T-cell (primary cell): ENCODE measurements at places on chromosomes 3 and 15.

DNA sequence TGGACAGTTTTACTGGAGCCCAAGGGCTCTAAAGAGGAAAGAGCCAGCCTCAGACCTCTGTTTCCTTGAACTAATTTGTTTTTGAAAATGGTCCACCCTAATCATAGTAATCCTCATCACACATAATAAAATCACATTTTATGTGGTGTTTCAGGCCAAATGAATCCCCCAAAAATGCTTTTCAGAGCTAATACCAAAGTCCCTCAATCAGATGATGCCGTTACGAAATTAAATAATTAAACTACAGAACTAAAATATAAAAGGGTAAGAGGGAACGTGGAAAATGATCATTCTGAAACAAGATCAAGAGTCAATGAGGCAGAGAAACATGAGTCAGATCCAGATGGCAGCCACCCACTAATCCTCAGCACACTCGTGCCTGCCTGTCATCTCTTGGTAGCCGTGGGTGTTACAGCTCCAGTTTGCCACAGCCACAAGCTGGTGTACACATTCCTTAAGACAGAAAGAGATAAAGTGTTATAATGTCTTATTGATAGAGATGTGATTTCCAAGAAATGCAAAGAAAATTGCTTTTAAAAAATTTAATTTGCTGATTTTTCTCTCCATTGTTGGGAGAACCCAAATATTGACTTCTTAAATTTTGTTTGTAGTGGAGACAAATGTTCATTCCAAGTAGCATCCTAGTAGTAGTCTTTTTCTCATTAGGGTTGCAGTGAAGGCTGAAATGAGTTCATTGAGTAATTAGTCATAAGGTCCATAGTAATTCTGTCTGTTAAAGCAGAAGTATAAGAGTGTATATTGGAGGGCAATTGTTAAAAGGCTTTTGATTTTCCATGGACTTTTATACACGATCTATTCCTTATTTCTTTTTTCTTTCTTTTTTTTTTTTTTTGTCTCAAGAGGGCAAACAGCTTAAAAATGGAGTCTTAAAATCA lies 104.2 kb downstream of the AGBL1 start:
- H3K36me3 ChIP-seq: no peaks in the 10 kb centered on the region
- no peak for DNase-seq
- no peaks in the 10 kb centered on the region for H3K4me1 ChIP-seq
- no peak overlapping the region for H3K27ac ChIP-seq
- H3K4me3 ChIP-seq: no peak overlapping the region
- no peaks in the 10 kb centered on the region for H3K27me3 ChIP-seq

- H3K4me3 ChIP-seq: peak overlapping the region; percentile 67
- H3K27ac ChIP-seq: peak overlapping the region; percentile 93
- DNase-seq: peak; percentile 78
- H3K36me3 ChIP-seq: no peaks in the 10 kb centered on the region
Observed at GRCh38 chr15:92820236-92821021, 79.7 kb upstream of the CHD2 start.

- no peak overlapping the region for H3K27ac ChIP-seq
- H3K4me1 ChIP-seq: peaks cover 4% of the 10 kb centered on the region
- no peak overlapping the region for H3K4me3 ChIP-seq
- H3K27me3 ChIP-seq: no peaks in the 10 kb centered on the region
- H3K36me3 ChIP-seq: no peaks in the 10 kb centered on the region
Observed at GRCh38 chr3:128180913-128181312, 27.6 kb downstream of the EEFSEC start.

DNA sequence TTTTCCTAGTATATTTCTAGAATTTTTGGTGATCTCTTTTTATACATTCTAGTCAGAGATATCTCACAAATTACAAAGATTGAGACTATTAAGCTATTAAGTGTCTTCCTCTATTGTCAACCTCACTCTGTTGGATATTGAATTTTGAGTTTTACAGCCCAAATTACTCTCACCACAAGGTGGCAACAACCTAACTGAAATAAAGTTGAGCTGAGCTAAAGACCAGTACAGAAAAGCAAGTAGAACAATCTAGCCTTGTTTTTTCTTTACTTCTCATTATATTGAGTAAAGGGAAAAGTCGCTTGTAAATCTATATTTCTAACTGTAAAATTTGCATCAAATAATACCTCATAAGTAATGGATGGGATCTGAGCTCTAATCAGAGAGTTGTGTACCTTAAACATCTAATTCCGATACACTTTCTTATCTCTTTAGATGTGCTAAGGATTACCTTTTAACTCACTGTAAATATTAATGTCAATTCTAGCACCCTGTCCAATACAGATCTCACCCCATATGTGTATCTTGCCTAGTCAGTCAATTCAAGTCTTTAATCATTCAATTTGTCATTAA lies 13.6 kb upstream of the COMMD2 start:
- H3K4me1 ChIP-seq: no peaks in the 10 kb centered on the region
- H3K27ac ChIP-seq: no peak overlapping the region
- no peak for DNase-seq
- H3K4me3 ChIP-seq: no peak overlapping the region
- H3K36me3 ChIP-seq: no peaks in the 10 kb centered on the region

- no peak overlapping the region for H3K27ac ChIP-seq
- H3K4me1 ChIP-seq: no peaks in the 10 kb centered on the region
- H3K27me3 ChIP-seq: no peaks in the 10 kb centered on the region
- no peaks in the 10 kb centered on the region for H3K36me3 ChIP-seq
- H3K4me3 ChIP-seq: no peak overlapping the region
Observed at GRCh38 chr3:115418583-115418982, 204.7 kb upstream of the GAP43 start.

DNA sequence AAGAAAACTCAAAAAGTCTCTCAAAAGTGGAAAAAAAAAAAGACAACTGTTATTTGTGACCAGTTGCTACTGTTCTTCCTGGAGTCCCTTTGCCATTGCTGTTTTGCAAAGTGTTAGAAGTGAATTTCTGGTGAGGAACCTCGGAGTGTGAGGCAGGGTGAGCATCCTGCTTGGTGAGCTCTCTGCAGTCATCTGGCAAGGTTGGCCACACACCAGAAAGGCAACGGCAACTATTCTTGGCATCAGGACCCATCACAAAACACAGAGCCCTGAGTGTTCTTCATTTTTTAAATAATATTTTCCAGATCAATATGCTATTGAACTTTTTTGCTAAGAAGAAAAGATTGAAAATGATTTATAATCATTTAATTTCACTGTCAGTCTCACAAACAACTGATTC lies 60.7 kb downstream of the CGNL1 start:
- H3K4me1 ChIP-seq: no peaks in the 10 kb centered on the region
- no peak overlapping the region for H3K4me3 ChIP-seq
- H3K27ac ChIP-seq: no peak overlapping the region
- no peaks in the 10 kb centered on the region for H3K36me3 ChIP-seq
- DNase-seq: no peak

DNA sequence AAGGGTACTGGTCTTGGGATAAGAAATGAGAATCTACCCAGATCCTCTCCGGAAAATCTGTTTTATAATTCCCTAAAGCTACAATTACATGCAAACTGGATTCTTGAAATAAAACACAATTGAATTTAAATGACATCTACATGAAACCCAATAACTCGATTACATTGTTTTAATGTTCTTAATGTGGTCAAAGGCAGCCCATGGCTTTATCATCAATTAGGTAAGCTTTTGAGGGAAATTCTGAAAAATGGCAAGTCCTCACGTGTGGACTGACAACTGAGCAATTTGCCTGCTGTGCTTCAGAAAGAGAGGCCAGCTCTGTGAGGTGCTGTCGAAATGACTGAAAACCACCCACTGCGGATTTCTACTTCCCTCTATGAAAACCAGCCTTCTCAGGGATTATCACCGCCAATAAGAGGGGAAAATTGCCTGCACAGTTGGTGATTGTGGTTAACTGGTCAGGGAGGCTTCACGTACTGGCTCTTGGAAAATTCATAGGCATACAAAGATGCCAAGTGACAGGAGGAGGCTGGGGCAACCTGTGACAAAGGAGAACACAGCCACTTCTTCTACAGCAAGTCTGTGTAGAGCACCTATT lies 200.8 kb upstream of the SLCO3A1 start:
- H3K36me3 ChIP-seq: no peaks in the 10 kb centered on the region
- no peak overlapping the region for H3K27ac ChIP-seq
- H3K27me3 ChIP-seq: no peaks in the 10 kb centered on the region
- H3K4me3 ChIP-seq: no peak overlapping the region

GRCh38 chr15:90489514-90489913 lies 40.2 kb upstream of the CRTC3 start:
- H3K4me3 ChIP-seq: no peak overlapping the region
- H3K27me3 ChIP-seq: no peaks in the 10 kb centered on the region
- no peak for DNase-seq
- no peaks in the 10 kb centered on the region for H3K4me1 ChIP-seq

DNA sequence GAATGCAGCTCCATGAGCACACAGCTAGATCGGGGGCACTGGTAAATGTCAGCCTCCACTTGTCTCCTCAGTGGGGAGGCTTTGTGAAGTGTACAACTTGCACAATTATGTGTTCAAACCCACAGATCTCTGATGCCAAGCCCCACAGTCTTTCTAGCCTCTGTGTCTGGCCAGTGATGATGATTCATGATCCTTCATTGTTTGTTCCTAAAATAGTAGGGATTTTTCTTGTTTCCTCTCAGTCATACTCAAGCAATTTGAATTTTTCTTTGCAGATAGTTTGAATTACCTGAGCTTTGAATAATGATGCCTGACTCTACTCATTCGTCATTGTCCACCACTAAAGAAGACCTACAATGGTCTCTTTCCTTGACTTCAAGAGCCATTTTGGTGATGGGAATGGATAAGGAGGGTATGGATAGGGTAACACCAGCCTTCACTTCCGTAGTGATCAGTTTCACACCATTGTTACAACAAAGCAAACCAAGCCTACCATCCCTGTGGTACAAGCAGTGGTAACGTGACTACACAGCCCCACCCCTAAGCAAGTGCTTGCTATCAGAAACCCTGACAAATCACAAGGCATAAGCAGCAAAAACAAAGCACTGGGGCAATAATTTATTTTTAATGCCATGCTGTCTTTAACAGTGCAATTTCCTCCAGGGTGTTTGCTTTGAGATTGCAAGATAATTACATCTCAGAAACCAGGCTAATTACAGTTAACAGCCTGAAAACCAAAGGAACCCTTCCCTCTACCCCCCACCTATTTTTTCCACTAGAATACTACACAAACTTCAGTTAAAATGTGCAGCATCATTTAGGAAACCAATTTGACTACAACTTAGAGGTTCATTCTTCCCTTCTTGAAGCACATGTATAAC lies 114.1 kb upstream of the PPP2R3A start:
- no peak overlapping the region for H3K27ac ChIP-seq
- no peaks in the 10 kb centered on the region for H3K36me3 ChIP-seq
- DNase-seq: no peak
- H3K27me3 ChIP-seq: no peaks in the 10 kb centered on the region
- H3K4me1 ChIP-seq: no peaks in the 10 kb centered on the region

DNA sequence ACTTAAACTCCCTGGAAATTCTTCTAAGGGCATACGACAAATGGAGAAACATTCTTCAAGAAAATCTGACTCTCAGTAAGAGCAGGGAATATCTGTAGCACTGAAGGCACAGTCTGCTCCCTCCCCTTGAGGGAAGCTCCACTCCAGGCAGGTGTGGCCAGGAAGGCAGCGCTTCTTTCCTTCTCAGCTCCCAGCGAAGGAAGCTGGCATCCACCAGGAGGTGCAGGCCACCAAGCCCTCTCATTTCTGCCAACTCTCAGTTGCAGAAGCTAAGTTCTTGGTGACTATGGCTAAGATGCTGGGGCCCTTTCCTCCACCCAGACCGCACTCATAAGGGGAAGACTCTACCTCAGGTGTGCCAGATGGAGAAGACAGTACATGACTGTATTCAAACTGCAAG lies 37.7 kb upstream of the SLC41A3 start:
- H3K27me3 ChIP-seq: no peaks in the 10 kb centered on the region
- H3K4me3 ChIP-seq: no peak overlapping the region
- DNase-seq: no peak
- no peak overlapping the region for H3K27ac ChIP-seq

DNA sequence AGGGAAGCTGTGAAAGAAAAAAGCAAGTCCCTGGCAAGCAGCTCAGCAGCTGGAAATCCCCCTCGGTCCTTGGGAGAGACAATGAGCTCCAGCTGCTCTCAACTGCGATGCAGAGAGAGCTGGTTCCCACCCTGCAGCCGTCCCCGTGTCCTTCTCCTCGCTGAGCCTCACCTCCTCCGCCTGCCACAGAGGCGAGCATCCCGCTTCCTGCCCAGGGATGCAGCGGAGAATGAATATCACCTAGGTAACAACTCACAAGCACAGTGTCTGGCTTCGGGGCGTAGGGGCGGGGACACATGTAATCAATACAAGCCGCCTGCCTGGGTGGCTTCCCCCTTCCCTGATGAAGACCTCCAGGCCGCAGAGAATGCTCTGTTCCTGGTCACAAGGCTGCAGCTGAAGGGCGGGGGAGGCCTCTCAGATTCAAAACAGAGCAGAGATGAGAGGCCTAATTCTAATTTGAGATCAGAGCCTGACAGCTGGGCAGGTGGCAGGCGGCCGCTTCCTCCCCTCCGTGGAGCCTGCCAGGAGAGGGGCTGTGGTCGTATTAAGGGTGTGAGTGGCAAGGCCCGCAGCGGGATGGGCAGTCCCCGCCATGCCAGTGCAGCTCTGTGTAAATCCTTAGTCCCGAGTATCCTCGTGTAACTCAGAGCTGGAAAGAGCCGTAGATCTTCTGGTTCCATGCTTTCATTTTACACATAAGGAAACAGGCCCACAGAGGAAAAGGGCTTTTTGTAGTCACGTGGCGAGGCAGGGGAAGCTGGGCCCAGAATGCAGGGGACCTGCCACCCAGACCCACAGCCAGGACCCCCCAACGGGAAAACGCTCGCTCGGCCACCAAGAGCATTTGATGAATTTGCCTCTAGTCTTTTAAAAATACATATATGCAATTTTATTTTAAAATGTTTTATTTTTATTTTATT lies 24.3 kb downstream of the ZDHHC19 start:
- H3K36me3 ChIP-seq: no peaks in the 10 kb centered on the region
- no peak overlapping the region for H3K4me3 ChIP-seq
- peak overlapping the region; percentile 63 for H3K27ac ChIP-seq
- peaks cover 49% of the 10 kb centered on the region for H3K4me1 ChIP-seq

- no peaks in the 10 kb centered on the region for H3K4me1 ChIP-seq
- peak; percentile 6 for DNase-seq
- H3K36me3 ChIP-seq: no peaks in the 10 kb centered on the region
Observed at GRCh38 chr3:152524198-152525140, 255.7 kb downstream of the MBNL1 start.

DNA sequence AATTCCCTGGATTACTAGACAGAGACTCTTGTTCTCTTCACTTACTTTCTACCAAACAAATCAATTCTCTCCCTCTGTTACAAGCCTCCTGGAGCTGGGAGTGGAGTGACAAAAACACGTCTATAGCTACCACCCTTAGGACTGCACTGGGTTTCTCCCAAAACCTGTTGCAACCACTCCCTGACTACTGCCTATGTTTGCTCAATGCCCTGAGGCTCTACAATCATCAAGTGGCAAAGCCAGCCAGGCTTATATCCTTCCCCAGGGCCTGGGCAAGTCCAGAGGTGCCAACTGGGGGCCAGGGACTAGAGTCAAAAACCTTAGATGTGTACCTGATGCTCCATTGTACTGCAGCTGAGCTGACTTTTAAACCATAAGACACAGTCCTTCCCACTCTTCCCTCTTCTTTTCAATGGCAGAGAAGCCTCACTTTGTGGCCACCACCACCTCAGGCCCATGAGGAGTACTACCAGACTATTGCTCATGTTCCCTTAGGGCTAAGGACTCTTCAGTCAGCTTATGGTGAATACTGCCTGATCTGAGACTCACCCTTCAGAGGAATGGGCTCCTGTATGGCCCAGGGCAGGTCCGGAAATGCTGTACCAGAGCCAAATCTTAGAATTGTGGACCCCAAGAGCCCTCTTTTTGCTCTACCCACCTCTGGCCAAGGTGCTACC lies 125.4 kb upstream of the PLCL2 start:
- DNase-seq: no peak
- no peak overlapping the region for H3K27ac ChIP-seq
- H3K36me3 ChIP-seq: no peaks in the 10 kb centered on the region
- H3K4me3 ChIP-seq: no peak overlapping the region
- no peaks in the 10 kb centered on the region for H3K4me1 ChIP-seq
- H3K27me3 ChIP-seq: peaks cover 3% of the 10 kb centered on the region
